ENCODE measurements at places on chromosomes 7 and 10.

DNA sequence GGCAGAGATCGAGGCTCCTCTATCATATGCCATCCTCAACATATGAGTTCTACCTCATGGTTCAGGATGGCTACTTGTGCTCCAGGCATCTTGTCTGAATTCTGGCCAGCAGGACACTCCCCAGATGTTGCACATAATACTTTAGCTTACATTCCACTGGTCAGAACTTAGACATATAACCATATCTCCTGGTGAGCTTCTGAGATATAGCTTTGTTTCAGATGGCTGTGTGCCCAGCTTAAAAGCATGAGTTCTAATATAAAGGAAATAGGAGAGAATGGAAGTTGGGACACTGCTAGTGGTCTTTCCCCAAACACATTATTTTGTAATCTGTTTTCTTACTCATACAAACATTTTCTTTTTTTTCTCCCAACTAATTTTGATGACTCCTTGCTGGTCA lies 50.8 kb upstream of the IFRD1 start:
- DNase-seq: no peak

GRCh38 chr7:71650653-71651337 lies 518.9 kb downstream of the GALNT17 start:
- DNase-seq: no peak

GRCh38 chr10:65183236-65183635 lies 1662.0 kb downstream of the REEP3 start:
- no peak for DNase-seq

DNA sequence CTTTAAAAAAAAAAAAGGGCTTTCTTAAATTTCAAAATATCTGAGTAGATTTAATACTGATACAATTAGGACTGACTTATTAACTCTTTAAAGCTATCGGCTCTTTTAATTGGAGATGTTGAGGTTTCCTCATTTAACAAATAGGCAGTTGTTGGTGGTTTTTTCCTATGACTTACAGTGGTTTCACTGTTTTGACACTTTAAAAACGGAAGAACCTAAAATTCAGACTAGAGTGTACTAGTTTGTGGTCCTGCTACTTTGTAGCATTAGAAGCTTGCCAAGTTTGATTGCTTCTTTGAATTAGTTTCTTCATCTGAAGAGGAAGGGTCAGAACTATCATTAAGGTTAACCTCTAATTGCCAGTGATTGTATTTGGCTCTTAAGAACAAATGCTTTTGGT lies 27.7 kb downstream of the CUL1 start:
- no peak for DNase-seq

GRCh38 chr7:39501358-39501757 lies 64.8 kb upstream of the YAE1 start:
- no peak for DNase-seq

- DNase-seq: peak; percentile 17
Measured at GRCh38 chr7:55545496-55545895, 26.8 kb downstream of the VOPP1 start.

- DNase-seq: no peak
Measured at GRCh38 chr10:107474650-107475049, 310.1 kb upstream of the SORCS1 start.

GRCh38 chr10:126080291-126080825 lies 184.0 kb downstream of the FANK1 start:
- no peak for DNase-seq

DNA sequence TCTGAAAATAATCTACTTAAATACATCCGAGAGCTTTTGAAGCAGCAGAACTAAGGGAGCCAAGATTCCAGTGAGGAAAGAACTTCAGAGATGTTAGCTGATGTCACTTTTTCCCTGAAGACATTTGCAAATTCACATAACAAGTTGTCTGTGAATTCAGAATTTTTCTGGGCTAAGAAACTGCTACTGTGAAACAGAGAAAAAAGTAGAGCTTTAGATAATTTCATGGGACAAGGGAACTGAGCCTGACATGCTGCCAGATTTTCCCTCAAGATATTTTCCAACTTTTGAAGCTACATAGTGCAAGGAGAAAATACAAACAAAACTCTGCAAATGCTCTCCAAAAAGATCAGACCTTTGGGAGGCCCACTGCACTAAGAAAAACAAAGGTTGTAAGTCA lies 484.2 kb downstream of the ANKRD7 start:
- DNase-seq: peak; percentile 5

DNA sequence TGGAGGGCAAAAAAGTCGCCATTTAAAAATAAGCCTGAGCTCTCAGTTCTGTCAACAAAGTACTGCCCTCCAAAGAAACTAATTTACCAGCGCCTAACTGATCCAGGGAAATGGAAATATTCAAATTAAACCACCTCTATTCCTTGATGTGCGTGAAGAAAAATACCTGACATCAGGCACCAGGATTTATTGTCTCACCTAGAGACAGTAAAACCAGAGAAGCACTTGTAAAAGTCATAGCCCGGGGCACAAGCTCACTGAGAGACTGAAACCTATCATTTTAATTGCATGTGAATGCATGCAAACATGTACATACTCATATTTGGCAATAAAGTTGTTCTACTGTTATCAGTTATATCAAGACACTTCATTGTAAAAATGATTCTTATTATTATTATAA lies 147.3 kb upstream of the VSTM2A start:
- peak; percentile 59 for DNase-seq

DNA sequence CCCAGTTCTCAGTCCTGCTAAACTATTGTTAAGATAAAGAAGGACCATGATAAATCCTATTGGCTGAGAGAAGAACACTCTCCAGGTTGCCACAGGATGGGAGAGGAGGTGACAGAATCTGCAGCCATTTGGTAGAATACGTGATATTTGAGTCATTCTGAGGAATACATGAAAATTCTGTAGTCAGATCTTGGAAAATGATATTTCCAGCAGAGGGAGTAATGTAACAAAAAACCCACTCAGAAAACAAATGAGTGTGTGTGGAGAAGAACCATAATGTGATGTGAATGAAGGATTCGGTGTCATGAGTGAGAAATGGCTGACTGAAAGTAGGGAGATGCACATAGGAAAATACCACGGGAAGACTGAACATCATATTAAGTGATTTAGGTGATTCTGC lies 128.5 kb upstream of the PFKP start:
- DNase-seq: no peak

DNA sequence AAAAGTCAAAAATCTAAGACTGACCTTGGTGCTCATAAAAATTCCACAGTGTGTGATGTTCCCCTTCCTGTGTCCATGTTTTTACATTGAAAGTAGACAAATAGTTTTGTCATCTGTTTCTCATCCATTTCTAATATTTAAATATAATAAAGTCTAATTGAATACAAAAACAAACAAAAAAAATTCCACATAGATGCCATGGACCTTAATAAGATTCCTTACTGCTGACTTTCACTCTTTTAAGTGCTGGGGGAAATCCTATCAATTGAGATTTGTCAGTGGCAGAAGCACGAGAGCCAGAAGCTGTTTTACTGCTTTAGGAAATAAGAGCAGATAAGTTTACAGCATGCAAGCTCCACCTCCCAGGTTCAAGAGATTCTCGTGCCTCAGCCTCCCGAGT lies 310.0 kb downstream of the ABCA13 start:
- DNase-seq: no peak

- no peak for DNase-seq
Measured at GRCh38 chr7:94212160-94212559, 182.5 kb upstream of the COL1A2 start.

DNA sequence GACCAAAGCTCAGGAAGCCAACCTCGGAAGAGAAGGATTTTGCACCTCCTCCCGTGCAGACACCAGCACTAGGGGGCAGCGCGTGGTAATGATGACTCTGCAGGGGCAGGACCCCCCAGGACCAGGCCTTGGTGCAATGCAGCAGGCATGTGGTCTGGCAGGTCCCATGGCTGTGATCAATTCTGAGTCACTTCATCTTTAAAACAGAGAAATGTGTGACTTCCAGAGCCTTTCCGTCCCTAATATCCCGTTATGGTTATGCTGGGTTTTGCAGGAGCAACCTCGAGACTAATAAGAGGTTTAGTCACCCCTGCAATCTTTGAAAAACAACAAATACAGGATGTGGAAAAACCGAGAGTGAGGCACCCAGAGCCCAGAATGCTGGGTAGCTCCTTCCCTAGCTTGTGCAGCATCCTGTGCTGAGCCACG lies 30.2 kb upstream of the GJD4 start:
- no peak for DNase-seq

- DNase-seq: no peak
Measured at GRCh38 chr7:99253369-99253768, 19.3 kb upstream of the MYH16 start.

GRCh38 chr7:110051372-110051771 lies 1039.6 kb upstream of the LRRN3 start:
- DNase-seq: no peak

- DNase-seq: no peak
Measured at GRCh38 chr7:37089972-37090371, 358.7 kb downstream of the ELMO1 start.

DNA sequence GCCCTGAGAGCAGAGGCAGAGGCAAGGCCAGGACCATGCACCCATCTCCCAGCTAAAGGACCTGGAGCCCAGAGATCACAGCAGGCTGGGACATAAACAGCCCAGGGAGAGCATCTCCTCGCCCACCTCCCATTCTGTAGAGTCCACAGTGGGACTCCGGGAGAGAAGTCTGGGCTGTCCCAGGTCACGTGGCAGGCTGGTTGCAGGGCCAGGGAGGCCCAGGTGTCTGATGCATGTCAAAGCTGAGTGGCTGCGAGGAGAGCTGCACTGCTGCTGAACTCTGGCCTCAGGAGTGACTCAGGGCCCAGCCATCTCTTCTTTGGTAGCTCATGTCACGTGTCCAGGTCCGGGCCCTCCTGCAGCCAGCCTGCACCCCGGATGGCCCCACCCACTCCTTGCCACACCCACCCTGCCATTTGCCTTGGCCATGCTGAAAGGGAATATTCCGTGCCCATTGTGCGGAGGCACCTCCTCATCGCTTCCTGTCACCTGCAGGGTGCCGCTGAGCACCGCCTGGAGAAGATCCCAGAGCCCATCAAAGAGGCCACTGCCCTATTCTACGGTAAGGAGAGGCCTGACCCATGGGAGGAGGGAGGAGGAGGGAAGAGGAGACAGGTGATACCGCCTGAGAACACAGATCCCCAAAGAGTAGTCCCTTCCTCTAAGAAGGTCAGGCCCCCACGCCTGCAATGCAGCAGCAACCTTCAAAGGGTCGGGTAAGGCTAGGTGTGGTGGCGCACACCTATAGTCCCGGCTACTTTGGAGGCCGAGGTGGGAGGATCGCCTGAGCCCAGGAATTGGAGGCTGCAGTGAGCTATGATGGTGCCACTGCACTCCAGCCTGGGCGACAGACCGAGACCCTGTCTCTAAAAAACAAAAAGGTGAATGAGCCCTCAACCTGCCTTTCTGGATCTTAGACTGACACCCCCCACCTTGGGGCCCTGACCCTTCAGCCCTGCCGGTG lies 12.6 kb upstream of the SH2B2 start:
- DNase-seq: no peak

DNA sequence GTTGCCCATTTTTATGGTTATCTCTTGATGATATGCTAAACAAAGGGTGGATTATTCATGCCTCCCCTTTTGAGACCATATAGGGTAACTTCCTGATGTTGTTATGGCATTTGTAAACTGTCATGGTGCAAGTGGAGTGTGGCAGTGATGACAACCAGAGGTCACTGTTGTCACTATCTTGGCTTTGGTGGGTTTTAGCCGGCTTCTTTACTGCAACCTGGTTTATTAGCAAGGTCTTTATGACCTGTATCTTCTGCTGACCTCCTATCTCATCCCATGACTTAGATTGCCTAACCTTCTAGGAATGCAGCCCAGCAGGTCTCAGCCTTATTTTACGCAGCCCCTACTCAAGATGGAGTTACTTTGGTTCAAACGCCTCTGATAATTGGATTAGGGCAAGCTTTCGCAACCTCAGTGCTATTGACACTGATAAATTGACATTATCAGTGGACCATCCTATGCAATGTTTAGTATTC lies 36.9 kb downstream of the BAG3 start:
- DNase-seq: no peak

- no peak for DNase-seq
Measured at GRCh38 chr10:109823196-109823595, 100.1 kb downstream of the XPNPEP1 start.

DNA sequence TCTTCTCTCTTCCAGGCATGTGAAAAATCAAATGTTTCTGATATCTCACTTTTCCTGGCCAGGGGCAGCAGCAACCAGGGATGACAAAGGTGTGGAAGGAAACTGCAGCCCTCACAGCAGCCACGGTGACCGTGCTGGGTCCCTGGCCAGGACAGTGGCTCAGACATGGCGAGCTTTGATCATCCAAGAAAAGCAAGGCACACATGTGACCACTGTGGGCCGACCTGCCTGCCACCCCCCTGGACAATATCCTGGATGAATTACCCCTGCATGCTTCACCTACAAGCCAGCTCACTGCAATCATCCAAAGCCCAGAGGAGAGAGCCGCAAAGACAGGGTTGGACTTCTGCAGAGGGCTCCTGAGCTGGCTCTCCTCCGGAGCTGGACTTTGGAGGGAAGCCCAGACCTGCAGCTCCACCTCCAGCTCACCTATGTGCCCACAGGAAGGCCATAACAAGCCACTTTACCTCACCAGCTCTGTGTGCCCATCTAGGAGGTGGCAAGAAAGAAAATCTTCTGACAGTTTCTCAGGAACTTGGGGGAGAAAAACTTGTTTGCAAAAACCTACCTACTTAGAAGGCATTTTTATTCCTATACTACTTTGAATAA lies 2.7 kb downstream of the CHST15 start:
- DNase-seq: no peak

- DNase-seq: peak; percentile 76
Measured at GRCh38 chr7:151900986-151901621, 24.2 kb upstream of the PRKAG2 start.

GRCh38 chr10:82377608-82378007 lies 502.6 kb downstream of the NRG3 start:
- DNase-seq: no peak

DNA sequence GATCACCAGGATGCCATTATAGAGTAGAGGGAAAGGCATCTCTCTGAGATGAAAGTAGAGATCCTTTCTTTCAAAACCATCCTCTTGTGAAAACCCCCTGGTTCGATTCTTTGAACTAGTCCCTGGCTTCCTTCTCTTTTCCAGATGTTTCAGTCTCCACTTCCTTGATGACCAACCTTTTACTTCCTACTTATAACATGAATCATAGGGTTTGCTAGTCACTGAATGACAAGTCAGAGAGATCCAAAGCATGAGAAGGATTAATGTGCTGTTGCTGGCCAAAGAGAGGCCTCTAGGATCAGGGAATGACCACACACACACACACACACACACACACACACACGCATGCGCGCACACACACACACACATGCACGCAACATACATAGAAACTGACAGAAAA lies 161.1 kb upstream of the FRMD4A start:
- DNase-seq: no peak

DNA sequence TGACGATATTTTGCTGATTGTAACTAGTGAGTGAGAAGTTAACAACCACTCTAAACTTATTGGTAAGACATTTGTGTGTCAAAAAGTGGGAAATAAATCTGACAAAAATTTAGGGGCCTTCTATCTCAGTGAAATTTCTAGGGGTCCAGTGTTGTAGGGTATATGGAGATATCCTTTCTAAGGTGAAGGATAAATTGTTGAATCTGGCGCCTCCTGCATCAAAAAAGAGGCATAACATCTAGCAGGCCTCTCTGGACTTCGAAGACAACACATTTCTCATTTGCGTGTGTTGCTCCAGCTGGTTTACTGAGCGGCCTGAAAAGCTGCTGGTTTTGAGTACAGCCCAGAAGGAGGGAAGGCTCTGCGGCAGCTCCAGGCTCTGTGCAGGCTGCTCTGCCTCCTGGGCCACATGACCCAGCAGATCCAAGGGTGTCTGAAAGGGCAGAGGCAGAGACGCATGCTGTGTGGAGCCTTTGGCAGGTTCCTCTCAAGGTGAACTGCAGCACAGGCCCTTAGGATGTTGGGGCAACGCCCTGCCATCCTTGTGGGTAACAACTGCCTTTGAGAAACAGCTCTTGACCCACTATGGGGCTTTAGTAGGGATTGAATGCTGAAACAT lies 72.4 kb downstream of the LMBR1 start:
- DNase-seq: no peak

Measured in eye (tissue), 1 donor.